ENCODE measurements at places on chromosomes 5 and 9.

DNA sequence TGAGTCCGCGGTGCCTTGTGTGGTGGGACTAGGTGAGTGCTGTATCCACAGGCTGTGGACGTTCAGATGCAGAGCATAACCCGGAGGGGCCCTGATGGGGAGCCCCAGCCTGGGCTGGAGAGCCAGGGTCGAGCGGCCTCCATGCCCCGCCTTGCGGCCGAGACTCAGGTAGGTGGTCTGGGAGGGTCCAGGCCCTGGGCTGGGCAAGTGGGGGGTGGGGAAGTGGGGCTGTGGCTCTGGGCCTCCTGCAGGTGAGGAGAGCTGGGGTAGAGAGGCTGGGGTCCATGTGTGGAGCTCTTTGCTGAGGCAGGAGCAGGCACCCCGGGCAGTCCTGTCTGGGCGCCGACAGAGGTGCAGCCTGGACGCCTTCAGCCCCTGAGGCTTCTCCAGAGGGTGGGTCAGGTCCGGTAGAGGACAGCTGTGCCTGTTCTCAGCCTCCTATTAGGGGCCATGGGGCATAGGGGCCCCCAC lies 241.1 kb downstream of the CACNA1B start:
- DNase-seq: no peak

- DNase-seq: no peak
These were observed at the start of gene TPM2 for GRCh38 chr9:35689542-35690293. TSS of gene TPM2 (minus strand) at chr9:35689925. CDS start at chr9:35689817, 108 bp downstream.

DNA sequence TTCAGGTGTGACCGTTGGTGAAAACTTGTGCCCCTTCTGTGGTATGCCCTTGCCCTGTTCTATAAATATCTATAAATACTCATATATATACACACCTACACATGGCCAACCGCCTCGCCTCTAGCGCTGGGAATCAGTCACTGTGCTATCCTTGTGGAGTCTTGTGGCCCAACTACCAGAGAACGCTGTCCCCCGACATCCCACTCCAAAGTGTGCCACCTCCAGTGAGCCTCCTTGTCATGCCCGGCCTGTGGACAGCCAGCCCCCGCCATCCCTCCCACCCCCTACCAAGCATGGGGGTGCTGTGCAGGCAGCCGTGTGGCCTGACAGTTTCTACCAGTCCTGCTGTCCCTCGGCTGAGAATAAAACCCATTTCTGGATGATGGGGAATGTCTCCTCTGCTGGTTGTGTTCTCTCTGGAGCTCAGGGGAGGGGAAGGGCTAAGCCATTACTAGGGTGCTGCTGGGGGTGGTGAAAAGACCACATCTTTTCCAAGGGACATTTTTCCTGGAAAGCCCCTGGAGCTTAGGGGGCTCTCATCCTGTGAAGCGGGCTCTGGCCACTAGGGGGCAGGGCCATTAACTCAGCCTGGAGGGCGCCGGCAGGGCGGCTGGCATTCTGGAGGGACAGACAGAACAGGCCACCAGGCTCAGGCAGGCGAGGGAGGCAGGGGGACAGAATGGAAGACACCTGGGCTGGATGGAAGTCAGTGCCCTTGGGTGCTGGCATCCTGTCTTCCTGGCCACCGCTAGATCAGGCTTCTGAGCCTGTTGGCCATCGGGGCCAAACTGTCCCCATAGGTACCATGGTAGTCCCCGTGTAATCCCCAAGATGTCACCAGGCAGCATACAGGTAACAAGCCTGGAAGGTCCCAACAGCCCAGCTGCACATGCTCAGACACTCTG lies 20.7 kb downstream of the GOLGA2 start:
- peak; percentile 47 for DNase-seq

GRCh38 chr5:107295914-107296313 lies 374.8 kb downstream of the EFNA5 start:
- DNase-seq: no peak

GRCh38 chr5:72302171-72302570 lies 17.9 kb downstream of the MRPS27 start:
- no peak for DNase-seq

DNA sequence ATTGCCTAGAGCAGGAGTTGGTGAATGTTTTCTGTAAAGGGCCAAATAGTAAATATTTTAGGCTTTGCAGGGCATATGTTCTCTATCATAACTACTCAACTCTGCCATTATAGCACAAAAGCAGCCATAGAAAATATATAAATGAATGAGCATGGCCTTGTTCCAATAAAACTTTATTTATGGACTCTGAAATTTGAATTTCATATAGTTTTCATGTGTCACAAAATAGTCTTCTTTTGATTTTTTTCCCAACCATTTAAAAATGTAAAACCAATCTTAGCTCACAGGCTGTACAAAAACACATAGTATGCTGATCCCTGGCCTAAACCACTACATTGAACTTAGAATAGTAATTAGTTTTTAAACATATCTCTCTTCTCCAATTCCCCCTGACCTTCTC lies 179.6 kb downstream of the ZNF462 start:
- DNase-seq: no peak

DNA sequence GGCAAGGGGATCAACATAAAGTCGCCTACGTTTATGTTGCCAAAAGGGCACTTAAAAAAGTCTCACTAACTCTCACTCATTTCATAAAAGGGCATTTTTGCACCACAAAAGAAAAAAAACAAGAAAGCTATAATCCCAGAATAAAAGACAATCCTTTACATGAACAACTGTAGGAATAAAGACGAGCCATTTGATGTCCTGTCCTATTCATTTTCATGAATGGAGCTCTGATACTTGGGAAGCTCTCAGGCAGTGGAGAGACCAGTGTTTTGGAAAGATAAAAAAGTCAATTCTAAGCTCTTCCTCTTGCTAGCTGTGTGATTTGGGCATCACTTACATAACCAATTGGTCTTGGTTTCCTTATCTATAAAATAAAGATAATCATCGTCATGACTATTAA lies 95.5 kb upstream of the EQTN start:
- no peak for DNase-seq

DNA sequence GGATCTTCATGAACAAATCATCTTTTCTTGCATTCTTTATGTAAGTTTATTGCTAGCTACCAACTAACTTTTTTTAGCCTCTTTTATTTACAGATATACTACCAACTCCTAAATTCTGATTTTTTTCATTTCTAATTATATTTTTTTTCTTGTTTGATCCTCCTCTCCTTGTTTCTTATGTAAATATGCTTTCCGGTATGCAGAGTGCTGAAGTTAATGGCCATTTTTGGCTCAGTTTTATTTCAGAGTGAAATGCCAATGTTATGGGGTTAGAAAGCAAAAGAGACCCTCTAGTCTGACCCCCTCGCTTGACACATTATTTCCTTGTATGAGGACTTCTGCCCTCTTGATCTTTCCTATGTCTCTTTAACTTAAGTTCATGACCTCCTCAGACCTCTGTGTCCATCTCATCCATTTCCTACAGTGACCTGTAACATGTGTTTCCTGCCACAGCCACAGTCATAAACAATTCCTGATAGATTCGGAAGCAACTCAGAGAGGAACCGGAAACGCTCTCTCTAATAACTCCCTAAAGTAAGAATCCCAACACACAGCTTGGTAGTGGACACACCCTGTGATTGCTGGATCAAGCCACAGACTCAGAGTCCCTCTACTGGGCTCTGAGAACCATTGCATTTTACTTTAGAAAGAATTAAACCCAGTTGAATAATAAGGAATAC lies 42.9 kb upstream of the AFAP1L1 start:
- no peak for DNase-seq

DNA sequence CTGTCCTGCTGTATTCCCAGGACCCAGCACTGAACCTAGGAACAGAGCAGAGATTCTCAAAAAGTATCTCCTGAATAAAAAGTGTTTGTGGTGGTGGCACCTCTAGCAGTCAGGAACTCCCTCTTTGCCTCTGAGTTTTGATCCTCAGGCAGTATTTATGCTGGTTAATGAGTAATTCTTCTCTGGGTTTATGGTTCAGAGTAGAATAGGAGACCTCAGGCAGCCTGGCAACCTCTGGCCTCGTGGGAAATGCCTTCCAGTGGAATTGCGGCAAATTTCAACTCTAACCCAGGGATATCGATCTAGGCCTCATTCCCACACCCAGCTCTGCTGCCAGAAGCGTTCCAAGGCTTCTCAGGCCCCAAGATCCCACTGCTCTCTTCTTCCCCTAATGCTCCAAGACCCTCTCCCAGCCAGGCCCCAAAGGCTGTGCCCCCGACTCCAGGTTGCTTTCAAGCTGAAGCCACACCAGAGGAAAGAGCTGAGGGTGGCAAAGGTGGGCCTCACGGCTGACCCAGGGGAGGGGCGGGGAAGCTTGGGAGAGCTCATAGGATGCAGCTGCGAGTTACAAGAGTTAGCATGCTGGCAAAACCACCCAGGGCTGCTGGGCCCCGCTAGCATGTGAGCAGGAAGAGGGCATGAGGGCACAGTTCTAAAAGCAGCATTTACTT lies 10.9 kb upstream of the HDHD3 start:
- DNase-seq: no peak

GRCh38 chr5:135993880-135994636 lies 34.7 kb upstream of the TGFBI start:
- no peak for DNase-seq

- DNase-seq: peak; percentile 57
These were observed 196.8 kb downstream of the AUH start for GRCh38 chr9:91164724-91165520.

GRCh38 chr5:28084069-28084468 lies 1045.7 kb upstream of the CDH9 start:
- no peak for DNase-seq

DNA sequence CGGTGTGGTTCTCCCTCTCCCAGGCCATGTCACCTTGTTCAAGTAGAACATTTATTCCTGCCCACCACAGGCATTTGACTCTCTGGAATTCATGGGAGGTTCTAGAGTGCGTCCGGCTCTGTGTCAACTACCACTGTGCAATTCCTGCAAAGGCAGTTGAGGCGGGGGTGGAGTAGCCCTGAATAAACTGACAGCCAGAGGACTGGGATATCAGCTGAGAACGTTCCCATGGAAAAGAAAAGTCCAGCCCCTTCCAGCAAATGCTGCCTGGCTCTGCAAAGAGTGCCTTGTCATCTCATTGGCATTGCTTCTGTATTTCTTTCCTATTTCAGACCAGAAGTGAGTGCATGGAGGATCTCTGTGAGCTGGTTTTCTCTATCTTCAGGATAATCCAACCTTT lies 18.9 kb upstream of the MEGF9 start:
- no peak for DNase-seq

DNA sequence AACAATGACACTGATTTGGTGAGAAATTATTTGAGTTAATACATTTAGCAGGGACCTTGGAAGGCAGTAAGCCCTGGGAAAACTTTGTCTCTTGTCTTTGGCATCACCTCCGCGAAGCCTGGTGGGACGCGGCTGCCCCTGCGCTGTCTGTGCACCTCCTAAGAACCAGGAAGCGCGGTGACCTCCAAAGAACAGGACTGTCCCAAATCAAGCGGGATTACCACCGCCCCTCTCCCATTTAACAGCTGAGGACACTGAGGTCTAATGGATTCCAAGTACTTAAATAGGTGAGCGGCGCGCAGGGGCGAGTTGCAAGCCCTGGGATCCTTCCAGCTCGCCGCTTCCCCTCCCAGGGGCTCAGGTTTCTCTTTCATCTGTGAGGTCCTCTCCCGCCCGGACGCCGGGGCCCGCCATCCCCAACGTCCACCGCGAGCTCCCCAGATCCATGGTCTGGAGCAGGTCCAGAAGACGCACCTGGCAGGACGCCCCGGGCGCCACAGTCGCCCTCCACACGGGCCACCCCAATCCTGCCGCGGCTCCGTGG lies 432 bp downstream of the STARD4 start:
- no peak for DNase-seq

DNA sequence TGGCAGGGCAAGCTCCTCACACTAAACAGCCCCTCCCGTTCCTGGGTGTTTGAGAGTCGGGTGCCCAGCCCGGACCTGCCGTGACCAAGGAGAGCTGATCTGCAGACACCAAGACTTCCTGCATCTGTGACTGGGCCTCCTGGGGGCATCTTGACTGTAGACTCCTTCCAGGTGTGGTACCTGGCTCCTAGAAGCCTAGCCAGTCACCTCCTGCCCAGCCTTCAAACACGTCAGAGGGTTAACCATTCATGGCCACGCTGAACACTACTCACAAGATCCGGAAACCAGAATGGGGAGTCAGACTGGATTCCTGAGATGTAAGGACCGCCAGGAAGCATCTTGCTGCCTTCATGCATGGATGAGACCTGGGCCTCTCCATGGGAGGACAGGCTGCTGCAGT lies 3.7 kb upstream of the LCN2 start:
- no peak for DNase-seq

DNA sequence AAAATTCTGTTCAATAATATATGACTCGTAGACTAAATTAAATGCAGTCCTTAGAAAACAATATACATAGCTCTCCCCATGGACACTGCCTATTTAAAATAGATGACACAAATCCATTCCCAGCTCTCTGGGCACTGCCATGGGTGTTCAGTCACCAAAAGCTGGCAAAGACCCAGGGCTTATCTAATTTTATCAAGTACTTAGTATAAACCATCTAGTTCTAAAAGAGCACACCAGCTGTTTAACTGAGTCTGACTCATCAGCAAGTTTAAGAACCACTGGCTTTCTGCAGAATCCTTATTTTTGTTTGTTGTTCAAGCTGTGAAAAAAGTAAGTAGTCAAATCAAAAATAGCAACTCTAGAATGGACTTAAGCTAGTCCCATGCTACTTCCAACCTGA lies 107.6 kb downstream of the PLPP1 start:
- DNase-seq: no peak

- DNase-seq: no peak
These were observed 12.8 kb upstream of the CAMK4 start for GRCh38 chr5:111211341-111211740.

DNA sequence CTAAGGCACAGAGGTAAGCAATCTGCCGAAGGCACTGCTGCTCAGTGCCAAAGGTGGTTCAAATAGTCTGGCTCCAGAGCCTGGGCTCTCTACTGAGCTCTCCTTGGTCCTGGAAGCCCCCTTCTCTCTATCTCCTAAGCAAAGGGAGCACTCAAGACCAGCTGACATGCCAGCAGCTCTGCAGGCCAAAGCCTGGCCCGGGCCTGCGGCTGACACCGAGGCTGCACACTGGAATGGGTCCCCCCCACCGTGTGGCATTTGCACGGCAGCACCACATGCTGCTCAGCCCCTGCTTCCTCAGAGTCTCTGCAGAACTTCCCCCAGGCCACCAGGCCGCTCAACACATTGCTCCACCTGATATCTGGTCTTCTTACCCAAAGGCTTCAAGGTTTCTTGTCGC lies 57.8 kb upstream of the GOLPH3 start:
- DNase-seq: no peak

- no peak for DNase-seq
These were observed 279.3 kb downstream of the ASTN2 start for GRCh38 chr9:117135501-117136098.

Data from activated CD4-positive, alpha-beta T cell treated with anti-CD3 and anti-CD28 coated beads for 4 hours (primary cell).